Retina (tissue), 1 donor: ENCODE measurements at places on chromosomes 12 and 14.

DNA sequence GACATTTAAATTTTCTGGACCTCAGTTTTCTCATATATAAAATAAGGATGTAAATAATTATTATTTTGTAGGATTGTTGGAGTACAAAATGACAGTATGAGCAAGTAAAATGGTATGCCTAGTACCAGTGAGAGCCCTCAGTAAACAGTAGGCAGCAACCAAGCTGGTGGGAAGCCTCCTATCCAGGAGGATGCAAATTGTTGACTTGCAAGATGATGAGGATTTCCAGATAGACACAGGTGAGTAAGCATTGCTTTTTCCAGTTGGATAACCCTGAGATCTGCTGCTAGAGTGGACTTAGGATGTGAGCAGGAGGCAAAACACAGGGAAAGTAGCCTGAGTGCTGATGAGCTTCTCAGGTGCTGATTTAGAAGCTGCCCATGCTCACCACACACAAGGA lies 28.2 kb upstream of the AMIGO2 start:
- no peak for DNase-seq

DNA sequence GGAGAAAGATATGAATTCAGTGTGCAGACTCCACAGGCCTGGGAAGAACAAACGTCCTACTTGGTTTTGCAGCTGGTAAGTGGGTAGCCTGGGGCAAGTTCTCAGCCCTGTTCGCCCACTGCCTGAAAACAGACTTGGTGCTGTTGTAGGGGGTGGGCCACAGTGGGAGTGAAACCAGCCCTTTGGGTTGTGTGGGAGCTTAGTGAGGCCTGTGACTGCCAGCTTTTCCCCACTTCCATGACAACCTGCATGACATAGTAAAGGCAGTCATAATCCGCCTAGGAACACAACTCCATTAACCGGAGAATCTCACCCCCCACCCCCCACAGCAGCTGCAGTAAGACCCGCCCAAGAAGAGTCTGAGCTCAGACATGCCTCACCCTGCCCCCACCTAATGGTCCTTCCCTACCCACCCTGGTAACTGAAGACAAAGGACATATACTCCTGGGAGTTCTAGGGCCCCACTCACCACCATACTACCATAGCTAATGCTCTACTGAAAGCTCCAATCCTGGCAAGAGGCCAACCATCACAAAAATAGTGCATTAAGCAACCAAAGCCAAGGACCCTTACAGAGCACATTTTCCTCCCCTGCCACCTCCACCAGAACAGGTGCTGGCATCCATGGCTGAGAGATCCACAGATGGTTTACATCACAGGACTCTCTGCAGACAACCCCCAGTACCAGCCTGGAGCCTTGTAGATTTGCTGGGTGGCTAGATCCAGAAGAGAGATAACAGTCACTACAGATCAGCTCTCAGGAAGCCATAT lies 39.8 kb upstream of the LMNTD1 start:
- no peak for DNase-seq

- DNase-seq, result no peak
Measured at GRCh38 chr14:91008759-91009409, 51.6 kb downstream of the RPS6KA5 start.

GRCh38 chr14:36654794-36655381 lies 6.8 kb upstream of the PAX9 start:
- DNase-seq, result peak; percentile 61

DNA sequence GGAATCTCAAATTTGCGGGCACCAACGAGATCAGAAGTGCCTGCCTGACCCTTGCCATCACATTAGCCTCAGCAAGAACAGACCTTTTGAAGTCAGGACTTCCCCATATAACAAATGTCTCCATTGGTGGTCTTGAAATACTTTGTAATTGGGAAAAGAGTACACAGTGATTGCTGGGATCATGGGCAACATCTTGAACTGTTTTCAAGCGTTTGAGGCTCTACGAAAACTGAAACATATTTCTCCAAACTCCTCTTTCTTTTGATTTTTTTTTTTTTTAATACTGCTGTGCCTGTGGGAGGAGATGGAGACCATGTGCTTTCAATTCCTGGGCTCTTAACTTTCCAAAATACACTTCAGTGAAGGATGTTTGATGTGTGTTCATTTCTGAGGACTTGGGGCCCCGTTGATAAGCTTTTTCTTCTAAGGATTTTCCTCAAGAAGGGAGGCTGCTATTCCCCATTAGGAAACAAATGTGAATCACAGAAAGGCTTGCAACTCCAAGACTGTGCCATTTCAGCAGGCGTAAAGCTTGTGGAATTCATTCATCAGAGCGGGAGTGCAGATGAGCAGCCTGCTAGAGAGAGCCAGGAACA lies 94.5 kb downstream of the TMEM132C start:
- no peak for DNase-seq

DNA sequence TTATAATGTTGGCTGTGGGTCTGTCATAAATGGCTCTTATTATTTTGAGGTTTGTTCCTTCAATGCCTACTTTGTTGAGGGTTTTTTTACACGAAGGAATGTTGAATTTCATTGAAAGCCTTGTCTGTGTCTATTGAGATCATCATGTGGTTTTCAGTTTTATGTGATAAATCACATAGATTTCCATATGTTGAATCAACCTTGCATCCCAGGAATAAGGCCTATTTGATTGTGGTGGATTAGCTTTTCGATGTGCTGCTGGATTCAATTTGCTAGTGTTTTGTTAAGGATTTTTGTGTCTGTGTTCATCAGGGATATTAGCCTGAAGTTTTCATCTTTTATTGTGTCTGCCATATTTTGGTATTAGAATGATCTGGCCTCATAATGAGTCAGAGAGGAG lies 27.6 kb downstream of the SLC2A13 start:
- no peak for DNase-seq

DNA sequence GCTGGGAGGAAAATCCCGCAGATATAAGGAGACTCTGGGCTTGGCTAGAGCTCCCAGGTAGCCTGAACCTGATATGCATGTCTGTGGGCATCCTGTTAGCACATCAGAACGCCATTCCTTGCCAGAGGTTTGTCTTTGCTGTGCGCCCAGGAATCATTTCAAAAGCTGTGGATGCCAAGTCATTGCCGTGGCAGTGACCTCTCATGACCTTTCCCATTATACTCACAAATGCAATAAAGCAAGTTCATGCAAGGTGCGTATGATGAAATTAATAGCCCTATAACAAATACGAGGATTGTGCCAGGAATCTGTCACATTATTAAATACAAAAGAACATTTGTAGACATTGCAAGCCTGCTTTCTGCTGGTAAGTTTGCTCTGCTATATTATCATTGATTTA lies 229.1 kb upstream of the PELI2 start:
- DNase-seq, result no peak

DNA sequence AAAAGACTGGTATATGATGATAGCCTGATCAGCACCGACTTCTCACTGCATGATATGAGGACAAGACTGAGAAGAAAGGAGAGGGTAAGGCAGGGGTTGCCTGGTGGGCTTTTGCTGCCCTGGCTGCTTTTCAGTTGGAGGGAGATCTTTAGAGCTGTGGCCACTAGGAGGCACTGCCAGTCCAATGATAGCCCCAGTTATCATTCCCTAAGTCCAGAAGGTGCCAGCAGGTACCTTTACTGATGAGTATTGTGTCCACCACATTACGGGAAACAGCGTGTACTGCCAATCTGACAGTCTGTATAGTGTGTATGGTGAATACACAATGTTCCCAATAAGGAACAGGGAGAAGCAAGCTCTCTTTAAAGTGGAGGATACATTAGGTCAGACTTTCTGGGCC lies 55.8 kb upstream of the CCDC175 start:
- peak; percentile 33 for DNase-seq
